Activated T-cell treated with anti-CD3 and anti-CD28 coated beads, Interleukin-2, amount 50 U/mL, for 1 hour (primary cell): ENCODE measurements at places on chromosomes 11 and 22.

DNA sequence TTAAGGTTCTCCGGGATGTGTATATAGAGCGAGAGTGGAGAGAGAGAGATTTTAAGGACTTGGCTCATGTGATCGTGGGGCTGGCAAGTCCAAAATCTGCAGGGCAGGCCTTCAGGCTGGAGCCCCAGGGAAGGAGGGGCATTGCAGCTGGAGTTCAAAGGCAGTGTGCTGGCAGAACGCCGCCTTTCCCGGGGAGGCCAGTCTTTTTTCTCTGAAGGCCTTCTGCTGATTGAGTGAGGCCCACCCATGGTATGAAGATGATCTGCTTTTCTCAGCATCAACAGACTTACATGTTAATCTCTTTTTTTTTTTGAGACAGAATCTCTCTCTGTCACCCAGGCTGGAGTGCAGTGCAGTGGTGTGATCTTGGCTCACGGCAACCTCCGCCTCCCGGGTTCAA lies 25.4 kb downstream of the FBLN1 start:
- no peak for DNase-seq

GRCh38 chr22:40157330-40157945 lies 20.3 kb upstream of the TNRC6B start:
- no peak for DNase-seq

DNA sequence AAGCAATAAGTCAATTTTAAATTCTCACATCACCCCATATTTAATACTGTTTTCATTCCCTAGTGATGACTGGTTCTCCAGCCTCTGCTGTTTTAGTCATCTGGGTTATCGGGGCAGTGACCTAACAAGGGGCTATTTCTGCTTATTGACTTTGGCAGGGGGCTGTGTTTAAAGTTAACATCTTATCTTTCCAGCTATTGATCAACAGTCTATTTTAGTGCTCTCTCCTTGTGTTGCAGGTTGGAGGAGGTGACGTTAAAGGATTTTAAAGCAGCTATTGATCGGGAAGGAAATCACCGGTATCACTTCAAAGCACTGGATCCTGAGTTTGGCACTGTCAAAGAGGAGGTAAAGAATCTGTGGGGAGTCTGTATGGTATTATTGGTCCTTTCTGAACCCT lies 7.7 kb upstream of the DLAT start:
- DNase-seq = no peak

- no peak for DNase-seq
These were observed 73.6 kb downstream of the ALX4 start for GRCh38 chr11:44236296-44236695.

- DNase-seq = no peak
These were observed 117.2 kb upstream of the TIMP3 start for GRCh38 chr22:32684148-32684821.

GRCh38 chr11:73412308-73412707 lies 36.1 kb downstream of the RELT start:
- DNase-seq = no peak

DNA sequence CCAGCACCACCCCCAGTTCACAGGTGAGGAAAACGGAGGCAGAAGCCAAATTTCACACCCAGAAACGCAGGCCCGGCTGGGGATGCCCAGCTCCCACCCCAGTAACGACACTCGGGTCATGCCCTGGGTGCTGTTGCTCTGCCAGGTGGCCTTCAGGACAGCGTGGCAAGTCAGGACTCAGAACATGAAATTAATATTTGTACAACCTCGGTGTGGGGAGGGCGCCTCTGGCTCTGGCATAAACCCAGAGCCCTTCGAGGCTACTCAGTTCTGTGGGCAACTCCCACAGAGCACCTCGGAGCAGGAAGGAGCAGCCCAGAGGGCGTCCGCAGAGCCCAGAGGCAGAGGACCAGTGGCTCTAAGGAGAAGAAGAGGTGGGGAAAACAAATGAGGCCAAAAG lies 71.6 kb downstream of the CELSR1 start:
- DNase-seq = no peak

DNA sequence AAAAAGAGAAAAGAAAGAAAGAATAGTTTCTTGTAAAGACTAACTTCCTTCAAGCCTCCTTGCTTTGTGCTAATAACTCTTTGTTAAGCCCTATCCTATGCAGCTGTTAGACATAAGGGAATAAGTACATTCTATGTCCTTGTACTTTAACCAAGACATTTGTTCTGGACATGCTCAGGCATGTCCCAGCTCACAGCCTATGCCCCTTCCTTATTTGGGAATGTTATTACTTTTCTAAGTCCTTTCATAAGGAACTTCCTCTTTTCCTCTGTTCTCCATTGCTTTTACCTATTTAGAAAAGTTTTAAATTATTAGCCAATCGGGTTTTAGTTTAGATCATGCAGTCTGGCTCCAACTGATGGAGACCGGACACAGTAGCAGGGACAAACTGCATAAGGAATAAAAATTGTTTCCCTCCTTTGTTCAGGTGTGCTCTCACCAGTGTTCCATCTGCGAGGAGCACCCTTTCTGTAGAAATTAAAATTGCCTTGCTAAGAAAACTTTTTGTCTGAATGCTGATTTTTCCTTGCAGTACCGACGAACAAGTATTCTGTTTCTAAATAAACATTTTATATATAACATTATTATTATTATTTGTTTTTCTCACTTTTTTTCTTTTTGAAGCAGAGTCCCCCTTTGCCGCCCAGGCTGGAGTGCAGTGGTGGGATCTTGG lies 21.6 kb upstream of the SPINDOC start:
- no peak for DNase-seq

- no peak for DNase-seq
These were observed 71.4 kb downstream of the MTMR3 start for GRCh38 chr22:29954203-29954855.

GRCh38 chr11:15772981-15773380 lies 583.4 kb downstream of the SOX6 start:
- DNase-seq = no peak

DNA sequence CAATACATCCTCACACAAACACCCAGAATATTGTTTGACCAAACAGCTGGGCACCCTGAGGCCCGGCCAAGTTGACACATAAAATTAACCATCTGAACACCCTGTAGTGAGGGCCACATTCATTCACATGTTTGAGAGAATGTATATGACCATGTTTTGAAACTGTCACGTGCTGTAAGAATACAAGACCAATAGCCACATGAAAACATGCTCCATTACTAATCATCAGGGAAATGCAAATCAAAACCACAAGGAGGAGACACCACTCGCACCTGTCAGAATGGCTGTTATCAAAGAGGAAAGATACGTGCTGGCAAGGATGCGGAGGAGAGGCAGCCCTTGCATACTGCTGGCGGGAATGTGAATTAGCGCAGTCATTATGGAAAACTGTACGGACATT lies 38.3 kb upstream of the IGSF9B start:
- DNase-seq = no peak

DNA sequence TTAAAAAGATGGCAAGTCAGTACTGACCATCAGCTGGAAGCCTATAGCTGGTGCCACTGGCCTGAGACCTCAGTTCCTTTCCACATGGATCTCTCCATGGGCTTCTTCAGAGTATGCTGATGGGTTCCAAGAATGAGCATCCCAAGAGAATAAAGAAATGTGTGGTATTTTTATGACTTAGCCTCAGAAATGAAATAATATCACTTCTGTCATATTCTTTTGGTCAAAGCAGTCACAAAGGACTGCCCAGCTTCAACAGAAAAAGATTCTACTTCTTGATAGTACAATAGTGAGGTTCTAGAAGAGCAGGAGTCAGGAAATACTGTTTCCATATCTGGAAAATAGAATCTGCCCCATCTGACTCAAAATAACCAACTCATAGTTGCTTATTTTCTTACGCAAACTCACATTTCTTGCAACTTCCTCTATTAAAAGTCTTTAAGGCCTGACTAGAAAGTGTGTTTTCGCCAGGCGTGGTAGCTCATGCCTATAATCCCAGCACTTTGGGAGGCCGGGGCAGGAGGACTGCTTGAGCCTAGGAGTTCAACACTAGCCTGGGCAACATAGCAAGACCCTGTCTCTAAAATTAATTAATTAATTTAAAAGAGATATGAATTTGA lies 116.9 kb downstream of the SIK3 start:
- no peak for DNase-seq
